ENCODE measurements at places on chromosomes 3 and 15.

DNA sequence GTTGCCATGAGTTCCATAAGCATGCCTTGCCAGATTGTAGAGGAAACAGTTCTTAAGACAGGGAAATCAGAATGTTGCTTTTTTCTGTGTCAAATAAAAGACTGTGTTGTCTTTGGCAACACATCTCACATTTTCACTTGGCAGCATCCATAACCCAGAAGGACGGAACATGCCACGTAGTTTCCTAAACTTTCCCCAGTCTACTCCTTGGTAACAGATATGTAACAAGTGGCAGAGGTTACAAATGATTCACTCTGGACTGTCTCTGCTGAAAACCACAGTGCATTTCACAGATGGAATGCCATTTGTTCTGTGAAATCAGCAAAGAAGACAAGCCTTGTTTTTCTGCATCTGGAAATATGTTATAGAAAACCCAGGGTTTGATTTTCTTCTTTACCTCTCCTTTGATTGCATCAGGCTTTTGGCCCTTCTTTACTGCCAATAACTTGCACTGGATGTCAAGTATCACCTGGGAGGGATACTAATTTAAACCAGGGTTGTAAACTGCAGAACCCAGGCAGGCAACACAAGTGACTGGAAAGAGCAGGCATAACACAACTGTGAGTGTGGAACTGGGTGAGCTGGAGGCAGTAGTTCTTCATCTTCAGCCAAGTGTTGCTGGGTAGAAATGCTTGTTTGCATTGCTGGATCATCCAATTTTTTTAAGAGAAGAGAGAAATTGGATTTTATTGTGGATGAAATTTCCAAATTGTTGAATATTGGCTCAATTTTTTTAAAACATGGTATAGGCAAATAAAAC, 124.4 kb upstream of the FOXB1 start:
- no peak for DNase-seq

DNA sequence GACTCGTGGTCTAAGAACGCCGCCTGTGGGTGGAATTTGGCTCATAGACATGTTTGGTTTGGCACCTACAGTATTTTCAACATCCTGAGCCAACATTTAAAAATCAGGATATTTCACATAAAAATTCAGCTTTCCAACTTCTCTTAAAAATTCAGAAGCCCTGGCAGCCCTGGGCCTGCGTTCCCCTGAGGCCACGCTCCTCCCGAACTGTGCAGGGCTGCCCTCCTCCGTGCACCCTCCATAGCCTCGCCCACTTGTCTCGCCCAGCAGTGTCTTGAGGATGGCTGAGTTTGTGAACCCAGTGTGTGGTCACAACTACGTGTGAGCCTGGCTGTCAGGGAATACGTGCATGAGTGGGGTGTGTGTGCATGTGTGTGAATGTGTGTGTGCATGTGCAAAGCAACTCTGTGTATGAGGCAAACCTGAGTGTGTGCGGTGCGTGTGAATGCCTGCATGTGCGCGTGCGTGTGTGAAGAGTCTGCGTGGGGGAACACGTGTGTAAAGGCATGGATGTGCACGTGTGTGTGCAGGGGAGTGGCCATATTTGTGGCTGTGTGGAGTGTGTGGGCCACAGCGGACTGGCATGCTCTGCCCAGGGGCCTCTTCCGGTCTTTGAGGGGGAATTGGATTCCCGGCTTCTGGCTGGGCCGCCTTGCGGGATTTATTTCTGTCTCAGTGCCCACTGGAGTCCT, 30.9 kb downstream of the PTH1R start:
- DNase-seq = no peak

- no peak for DNase-seq
Measured at GRCh38 chr3:123124971-123125370, 58.1 kb downstream of the PDIA5 start.

DNA sequence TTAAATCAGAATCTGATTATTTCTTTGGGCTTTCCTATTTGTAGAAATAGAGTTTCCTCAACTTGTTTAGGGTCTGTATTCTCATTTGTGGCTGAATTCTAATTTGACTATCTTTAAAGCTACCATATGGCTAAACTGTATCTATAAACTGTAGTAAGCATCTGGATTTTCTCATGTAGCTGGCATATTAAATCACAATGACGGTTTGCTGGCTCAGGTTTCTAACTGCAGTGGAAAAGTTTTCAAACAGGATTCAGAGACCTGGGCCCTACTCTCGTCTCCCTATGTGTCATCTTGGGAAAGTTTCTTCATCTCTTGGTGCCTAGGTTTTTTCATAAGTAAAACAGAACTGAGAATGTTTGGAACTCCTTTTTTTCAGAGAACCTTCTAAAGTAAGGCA, 68.3 kb downstream of the GALK2 start:
- no peak for DNase-seq

DNA sequence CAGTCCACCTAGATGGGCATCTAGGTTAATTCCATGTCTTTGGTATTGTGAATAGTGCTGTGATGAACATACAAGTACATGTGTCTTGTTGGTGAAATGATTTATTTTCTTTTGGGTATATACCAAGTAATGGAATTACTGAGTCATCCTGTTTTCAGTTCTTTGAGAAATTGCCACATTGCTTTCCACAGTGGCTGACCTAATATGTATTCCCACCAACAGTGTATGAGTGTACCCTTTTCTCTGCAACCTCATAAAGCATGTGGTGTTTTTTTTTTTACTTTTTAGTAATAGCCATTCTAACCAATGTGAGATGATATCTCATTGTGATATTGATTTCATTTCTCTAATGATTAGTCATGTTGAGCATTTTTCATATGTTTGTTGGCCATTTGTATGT, 86.0 kb upstream of the NDN start:
- DNase-seq = no peak

- DNase-seq = no peak
Measured at GRCh38 chr3:66437341-66437929, 63.4 kb downstream of the LRIG1 start.

DNA sequence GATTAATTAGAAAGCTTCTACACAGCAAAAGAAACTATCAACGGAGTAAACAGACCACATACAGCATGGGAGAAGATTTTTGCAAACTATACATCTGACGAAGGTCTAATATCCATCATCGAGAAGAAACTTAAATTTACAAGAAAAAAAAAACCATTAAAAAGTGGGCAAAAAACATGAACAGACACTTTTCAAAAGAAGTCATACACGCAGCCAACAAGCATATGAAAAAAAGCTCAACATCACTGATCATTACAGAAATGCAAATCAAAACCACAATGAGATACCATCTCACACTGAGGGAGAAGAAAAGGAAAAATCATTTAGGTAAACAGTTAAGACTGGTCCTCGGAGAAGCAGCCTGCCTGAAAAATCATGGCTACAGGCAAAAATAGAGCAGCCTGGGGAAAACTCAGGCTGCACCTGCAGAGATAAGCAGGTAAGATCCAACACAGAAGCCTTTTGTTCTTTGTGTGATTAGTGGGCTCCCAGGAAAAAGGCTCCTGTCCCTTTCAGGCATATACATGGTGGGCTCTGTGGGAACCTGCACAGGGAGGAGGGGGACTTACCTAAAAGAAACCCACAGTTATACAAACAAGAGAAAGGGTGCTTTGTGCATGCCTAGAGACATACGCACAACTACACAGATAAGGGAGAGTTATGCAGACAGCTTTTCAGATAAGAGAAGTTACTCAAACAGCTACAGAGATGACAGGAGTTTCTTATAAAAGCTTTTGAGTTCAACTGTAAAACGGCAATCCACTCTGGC, 49.3 kb downstream of the C3orf70 start:
- DNase-seq = no peak

DNA sequence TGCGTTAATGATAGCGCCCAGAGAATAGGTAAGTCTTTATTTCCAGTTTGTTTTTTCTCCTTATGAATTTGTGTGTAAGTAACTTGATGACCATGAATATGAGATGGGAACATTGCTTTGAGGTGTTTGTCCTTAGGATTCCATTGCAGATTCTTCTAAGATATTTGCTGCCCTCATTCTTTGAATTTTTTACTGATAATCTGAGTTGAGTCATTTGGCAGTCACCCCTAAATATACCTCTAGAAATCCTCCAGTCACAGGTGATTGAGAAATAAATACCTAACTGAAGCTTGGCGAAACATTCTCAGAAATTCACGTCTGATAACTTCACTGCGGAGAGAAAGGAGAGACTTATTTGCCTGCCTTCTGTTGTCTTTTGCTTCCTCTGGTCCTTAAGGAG, 345.5 kb downstream of the SQOR start:
- DNase-seq = no peak

DNA sequence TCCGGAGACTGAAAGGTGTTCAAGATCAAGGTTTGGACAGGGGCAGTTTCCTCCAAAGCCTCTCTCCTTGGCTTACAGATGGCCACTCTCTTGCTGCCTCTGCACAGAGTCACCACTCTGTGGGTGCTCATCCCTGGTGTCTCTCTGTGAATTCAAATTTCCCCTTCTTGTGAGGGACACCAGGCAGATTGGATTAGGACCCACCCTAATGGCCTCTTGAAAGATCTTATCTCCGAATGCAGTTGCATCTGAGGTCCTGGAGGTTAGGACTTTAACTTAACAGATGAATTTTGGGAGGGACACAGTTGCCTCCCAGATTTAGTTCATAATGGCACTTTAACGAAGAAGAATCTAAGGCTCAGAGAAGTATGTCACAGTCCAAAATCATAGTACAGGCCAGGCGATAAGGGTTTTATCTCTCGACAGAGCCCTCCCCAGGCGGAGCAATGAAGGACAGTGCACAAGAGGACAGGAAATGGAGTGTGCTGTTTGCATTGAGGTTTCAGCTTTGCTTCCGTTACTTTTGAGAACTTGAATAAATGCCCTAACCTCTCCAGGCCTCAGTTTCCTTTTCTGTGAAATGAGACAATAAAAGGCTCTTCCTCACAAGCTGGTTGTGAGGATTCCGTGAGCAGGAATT, 38.9 kb upstream of the KIF23 start:
- no peak for DNase-seq

DNA sequence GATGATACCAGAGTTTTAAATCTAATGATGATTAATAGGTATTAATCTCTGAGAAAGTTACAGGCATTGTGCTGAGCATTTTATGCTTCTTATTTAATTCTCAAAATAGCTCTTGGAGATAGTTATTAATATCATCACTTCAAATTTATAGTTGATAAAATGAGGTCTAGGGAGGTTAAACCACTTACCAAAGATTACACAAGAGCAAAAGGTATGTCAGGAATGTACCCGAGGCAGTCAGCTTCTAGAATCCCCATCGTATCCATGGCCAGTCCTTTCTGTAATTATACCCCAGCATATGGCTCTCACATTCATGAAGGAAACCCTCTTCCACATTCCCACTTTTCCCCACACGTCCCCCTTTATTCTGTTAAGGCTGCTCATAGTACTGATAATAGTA, 421.3 kb downstream of the PYDC2 start:
- no peak for DNase-seq

DNA sequence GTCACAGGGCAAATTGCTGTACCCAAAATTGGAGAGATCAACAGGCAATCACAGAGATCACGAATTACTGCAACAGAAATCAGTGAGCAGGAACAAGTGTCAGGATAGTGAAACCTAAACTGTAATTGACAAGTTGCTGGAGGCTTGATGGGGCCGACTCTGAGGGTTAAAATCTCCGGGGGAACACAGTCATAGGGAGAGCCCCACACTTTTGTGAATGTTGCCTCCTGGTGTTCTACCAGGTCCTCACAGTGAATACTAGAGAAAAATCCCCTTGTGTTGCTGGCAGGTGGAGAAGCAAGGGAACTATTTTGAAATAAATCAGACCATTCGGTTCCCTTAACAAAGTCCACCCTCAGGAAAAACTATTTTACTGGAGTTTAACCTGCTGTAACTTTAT, 697.5 kb upstream of the CBLB start:
- no peak for DNase-seq

DNA sequence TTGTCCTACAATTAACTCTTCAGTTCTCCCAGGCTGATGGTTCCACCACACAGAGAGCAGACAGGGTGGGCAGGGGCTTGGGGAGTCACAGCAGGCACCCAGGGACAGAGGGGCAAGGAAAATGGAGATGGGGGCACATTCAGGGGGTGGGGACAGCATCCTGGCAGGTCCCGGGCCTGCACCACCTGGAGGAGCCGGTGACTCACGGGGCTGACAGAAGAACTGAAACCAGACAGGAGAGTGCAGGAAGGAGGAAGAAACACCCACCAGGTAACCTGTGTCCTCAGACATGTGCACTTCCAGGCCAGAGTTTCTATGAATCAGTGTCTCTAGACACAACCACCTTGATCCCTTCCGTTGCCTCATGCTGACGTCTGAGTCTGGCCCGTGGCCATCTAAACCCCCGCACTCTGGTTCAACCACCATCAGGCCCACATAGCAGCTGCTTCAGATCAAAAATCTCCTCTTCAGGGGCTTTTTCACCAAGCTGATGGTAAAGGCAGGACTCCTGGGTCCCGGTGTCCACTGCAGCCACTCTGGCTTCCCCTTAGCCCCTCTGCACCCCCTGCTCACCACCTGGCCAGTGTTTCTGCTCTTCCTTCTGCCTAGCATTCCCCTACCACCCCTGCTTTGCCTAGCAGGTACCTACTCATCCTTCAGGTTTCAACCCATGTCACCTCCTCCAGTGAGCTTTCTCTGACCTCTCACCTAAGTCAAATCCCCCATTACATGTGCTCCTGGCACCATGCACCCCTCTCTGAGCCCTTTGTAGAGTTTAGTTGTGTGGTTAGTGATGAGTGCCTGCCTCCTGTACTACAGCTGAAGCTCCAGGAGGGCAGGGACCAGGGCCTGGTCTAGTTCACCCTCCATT, 16.5 kb upstream of the CYP11A1 start:
- no peak for DNase-seq

- DNase-seq = no peak
Measured at GRCh38 chr15:45630917-45631691, 3.7 kb upstream of the SQOR start.

- DNase-seq = no peak
Measured at GRCh38 chr3:154872074-154872473, 208.0 kb upstream of the MME start.
